ENCODE measurements at places on chromosomes 2 and 18.

DNA sequence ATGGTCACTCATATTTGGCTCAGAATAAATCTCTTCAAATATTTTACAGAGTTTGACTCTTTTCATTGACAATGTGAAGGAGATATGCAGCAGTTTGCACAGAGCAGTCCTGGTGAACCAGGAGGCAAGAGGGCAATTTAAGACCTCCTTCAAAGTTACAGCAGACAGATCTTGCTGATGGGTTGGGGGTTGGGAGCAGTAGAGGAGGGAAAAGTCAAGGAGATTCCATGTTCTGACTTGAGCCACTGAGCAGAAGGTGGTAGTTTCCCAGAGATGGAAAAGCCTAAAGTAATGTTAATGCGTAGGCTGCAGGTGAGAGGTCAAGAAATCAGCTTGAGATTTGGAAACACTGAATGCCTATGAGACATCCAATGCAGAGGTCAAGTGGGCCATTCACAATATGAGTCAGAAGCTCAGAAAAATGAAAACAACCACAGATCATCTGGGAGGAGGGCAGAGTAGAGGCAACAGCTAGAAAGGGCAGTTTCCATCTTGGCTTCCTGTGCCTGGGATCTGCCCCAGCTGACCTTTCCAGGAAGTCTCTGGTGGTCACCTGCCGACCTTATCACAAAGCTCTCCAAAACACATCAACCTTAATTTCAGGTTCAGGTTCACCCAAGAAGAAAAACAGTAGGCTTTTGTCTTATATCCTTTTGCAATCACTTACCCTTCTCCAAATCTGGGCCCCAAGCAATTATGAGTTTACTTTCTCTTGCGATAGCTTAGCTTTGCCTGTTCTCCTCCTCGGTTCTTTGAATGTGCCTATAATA is 197.5 kb upstream of the ARL4C start:
- DNase-seq = no peak

DNA sequence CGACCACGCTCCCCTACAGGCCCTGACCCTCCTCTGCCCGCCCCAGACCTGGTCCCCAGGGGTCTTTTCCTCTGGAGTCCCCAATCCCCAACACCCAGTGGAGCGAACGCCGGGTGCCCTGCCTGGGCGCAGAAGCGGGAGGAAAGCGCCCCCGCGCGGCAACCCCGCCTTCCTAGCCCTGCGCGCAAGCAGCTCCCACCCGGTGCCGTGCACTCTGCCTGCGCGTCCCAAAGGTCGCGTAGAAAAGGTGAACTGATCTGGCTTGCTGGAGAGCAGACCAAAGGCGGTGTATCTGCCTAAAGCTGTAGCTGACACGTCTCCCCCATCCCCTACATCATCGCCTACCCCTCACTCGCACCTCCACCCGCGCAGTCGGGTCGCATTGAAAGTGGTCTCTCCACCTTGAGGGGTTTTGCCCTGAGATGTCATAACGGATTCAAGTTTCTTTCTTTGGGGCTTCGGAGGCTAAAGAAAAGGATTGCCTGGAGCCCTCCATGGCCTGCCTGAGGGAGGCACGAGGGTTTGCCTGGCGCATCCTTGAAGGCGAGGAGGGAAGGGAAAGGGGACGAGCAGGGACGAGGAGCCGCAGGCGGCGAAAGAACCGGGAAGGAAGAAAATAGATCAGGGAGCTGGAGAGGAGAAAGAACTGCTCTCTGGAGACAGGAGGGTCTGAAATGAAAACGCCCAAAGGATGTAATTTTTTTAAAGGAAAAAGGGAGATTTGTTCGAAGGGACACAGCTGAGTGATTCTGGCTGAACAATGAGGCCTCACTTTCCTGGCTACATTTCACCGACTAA is 5.8 kb downstream of the GAD1 start:
- no peak for DNase-seq

- no peak for DNase-seq
Measured at GRCh38 chr18:14089781-14090180, 42.5 kb downstream of the ZNF519 start.

GRCh38 chr2:52500561-52500960 is 1267.0 kb upstream of the CHAC2 start:
- DNase-seq = no peak

DNA sequence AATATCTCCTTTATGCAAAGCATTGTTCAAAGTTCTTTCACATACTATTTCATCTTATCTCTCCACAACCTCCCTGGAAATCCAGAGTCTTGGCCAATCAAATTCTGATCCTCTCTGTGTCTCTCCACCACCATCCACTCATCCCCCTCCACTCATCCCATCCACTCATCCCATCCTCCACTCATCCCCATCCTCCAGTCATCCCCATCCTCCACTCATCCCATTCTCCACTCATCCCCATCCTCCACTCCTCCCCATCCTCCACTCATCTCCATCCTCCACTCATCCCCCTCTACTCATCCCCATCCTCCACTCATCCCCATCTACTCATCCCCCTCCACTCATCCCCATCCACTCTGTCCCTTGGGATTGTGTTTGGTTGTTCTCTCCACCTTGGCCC is 101.1 kb downstream of the BCL2 start:
- DNase-seq = no peak

DNA sequence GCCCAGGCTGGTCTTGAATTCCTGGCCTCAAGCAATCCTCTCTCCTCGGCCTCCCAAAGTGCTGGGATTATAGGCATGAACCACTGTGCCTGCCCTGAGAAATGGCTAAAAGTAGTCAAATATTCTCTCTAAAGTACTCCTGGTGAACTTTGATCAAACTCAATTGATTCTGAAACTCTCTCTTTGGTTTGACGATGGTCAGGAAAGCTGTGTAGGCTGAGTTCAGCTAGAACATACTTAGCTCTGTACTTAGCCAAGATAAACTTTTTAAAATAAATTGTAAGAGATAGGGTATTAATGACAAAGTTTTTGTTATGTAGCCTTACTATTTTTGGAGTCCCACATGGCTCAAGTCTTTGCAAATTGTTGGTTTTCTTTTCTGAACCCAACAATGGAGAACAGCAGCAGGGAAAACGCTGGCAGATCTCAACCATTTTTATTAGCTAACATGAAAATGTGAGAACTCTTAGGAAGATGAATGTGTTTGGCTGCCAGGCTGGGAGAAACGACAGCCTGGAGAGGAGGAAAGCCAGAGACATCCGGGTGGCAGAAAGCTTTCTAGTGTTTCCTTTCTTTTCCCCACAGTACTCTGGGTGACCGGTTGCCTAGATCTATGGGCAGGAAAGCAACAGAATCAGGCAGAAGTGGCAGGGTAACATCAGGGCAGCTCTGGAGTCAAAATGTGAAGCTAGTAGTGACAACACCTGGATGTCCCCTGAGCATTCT is 193.0 kb upstream of the LHCGR start:
- no peak for DNase-seq

GRCh38 chr2:170365003-170365402 is 187.1 kb downstream of the MYO3B start:
- no peak for DNase-seq

DNA sequence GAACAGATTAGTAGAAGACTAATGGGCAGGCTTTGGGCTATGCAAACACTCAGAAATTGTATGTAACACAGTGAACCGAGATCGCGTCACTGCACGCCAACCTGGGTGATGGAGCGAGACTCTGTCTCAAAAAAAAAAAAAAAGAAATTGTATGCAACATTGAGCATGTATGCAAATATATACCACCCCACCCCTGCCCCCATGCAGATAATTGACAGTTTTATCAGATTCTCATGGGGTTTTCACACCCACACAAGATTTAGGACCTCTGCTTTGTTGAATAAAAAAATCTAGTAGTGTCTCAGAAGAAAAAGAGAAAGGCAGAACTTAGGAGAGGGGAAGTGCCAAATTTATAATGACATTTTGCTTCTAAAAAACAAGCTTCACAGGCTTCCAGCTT is 131.6 kb upstream of the FN1 start:
- DNase-seq = no peak
